ENCODE measurements at places on chromosomes 16 and 17. TPM values are rescaled to one million over a fixed set of nuclear protein-coding genes. Genes with fewer than 3 reads are reported as not detected.

DNA sequence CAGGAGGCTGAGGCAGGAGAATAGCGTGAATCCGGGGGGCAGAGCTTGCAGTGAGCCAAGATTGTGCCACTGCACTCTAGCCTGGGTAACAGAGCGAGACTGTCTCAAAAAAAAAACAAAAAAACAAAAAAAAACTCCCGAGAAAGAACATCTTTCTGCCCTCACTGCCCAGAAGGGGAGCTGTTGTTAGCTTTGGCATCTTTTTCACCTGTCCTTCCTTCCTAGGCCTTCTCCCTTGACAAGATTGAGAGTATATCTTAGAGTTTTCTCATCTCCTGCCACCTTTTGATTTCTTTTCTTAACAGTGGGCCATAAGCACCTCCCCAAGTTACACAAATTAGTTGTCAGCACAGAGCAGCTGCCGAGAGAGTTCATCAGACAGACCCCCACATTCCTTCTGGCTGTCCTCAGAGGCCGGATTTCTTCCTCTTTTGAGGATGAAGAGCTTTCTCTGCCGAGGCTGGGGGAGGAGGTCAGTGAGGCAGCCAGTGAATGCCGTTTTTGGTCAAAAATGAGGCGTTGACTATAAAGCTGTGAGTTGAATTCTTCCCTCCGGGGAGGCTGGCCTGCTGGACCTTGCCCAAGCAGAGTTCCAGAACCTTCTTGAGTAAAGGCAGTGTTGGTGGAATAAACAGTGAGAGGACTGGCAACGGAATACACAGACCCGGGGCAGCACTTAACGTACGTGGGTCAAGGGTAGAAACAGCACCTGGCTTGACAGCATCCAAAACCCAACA is 127.0 kb downstream of the ABCC6 start:
- H3K27ac ChIP-seq: no peak overlapping the region
- H3K36me3 ChIP-seq: peaks cover 41% of the 10 kb centered on the region
- no peaks in the 10 kb centered on the region for H3K27me3 ChIP-seq
- no peak for DNase-seq
- H3K4me3 ChIP-seq: no peak overlapping the region

DNA sequence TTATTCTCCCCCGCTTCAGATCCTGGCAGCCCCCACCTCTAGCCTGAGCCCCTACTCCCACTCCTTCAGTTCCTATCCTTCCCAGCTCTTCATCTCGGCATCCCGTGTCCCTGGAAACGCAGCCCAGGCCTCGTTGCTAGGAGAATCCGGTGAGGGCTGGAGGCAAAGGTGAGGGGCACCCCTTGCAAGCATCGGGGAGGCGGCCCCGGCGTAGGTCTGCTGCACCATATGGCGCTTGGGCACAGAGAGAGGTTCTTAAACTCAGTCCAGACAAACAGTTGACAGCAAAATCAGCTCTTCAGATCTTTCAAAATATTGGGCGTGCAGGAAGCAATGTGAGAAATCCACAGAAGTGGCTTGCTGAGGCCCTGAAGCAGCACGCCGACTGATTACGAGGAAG is 15.0 kb downstream of the SLC38A8 start:
- H3K4me3 ChIP-seq: no peak overlapping the region
- H3K36me3 ChIP-seq: no peaks in the 10 kb centered on the region
- H3K27me3 ChIP-seq: peaks cover 10% of the 10 kb centered on the region
- no peak for DNase-seq
- peaks cover 24% of the 10 kb centered on the region for H3K4me1 ChIP-seq

DNA sequence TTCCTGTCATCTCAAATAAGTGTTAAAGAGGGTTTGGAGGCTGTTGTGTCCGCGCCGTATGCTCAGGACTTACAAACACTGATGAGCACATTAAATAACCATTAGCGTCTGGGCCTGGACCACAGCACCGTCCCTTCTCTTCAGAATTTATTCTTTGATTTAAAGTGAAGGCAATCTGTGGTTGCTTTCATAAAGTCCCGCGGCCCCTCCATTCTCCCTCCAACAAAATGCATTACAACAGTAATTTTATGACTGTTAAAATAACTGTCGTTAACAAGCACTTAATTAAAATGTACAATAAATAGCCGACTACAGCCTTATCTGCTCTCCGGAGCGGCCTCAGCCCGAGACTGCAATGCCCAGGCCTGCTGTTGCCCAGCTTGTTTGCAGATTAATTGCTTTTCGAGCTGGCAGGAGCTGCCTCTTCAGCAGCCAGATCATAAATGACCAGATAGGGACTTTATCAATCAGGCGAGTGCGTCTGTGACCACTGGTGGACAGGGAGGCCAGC is 30.6 kb upstream of the IRX3 start:
- H3K36me3 ChIP-seq: no peaks in the 10 kb centered on the region
- H3K4me1 ChIP-seq: no peaks in the 10 kb centered on the region
- peaks cover 3% of the 10 kb centered on the region for H3K27me3 ChIP-seq
- no peak overlapping the region for H3K4me3 ChIP-seq

TBC1D3B gene
- total RNA-seq: 9.1 TPM

MMP25 gene
- total RNA-seq: 12.8 TPM

ZNF624 gene
- 2.8 TPM for total RNA-seq

USP6 gene
- 0.03 TPM for total RNA-seq

DNA sequence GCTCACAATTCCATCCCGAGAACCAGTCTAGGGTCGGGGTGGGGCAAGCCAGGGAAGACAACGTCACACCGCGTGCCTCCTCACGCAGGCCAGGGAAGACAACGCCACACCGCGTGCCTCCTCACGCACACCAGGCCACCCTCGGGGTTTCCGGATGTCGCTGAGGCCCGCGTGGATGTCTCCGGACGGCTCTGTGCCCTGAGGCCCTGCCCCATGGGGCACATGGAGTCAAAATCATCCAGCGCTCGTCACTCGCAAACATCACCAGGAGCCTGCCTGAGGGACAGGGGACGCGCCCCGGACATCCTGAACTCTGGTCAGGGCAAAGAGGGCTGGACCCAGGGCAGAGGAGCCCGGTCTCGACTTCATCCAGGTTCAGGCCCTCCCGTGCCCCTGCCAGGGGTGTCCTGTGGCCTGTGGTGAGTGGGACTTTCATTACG is 3.7 kb downstream of the TMEM204 start:
- peak overlapping the region; percentile 98 for H3K4me3 ChIP-seq
- H3K27ac ChIP-seq: peak overlapping the region; percentile 77
- no peak for DNase-seq

DNA sequence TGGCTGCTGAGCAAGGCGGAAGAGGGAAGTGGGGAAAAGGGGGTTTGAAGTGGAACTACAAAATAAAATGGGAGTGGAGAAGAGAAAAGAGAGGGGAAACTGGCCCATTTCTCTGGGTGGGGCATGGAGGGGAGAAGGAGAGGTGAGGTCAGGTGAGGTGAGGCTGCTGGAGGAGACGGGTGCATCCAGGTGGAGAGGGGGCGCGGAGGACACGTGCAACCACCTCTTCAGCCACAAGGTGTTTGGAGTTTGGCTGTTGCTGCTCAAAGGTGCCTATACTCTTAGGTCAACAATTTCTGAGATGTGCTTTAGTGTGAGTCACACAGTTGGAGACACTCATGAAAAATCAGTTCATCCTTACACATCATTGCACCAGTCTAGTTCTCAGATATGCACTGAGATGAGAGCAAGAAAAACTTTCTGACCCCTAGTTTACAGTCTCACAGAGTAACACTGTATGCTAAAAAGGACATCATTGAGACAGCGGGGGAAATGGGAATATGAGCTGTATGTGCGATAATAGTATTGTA is 4.8 kb downstream of the SLC6A4 start:
- H3K27me3 ChIP-seq: peaks cover 52% of the 10 kb centered on the region
- H3K36me3 ChIP-seq: no peaks in the 10 kb centered on the region
- no peak overlapping the region for H3K4me3 ChIP-seq
- no peak for DNase-seq
- peaks cover 7% of the 10 kb centered on the region for H3K4me1 ChIP-seq
- no peak overlapping the region for H3K27ac ChIP-seq

- H3K27me3 ChIP-seq: peaks cover 11% of the 10 kb centered on the region
- no peak for DNase-seq
- no peak overlapping the region for H3K27ac ChIP-seq
- no peaks in the 10 kb centered on the region for H3K36me3 ChIP-seq
- peaks cover 29% of the 10 kb centered on the region for H3K4me1 ChIP-seq
- no peak overlapping the region for H3K4me3 ChIP-seq
These were observed 82.1 kb downstream of the GAS7 start for GRCh38 chr17:10116267-10116666.

- peaks cover 19% of the 10 kb centered on the region for H3K4me1 ChIP-seq
- H3K36me3 ChIP-seq: peaks cover 2% of the 10 kb centered on the region
- no peak for DNase-seq
- no peak overlapping the region for H3K27ac ChIP-seq
- no peak overlapping the region for H3K4me3 ChIP-seq
These were observed 14.1 kb upstream of the HOXB9 start for GRCh38 chr17:48639982-48640857.

DNA sequence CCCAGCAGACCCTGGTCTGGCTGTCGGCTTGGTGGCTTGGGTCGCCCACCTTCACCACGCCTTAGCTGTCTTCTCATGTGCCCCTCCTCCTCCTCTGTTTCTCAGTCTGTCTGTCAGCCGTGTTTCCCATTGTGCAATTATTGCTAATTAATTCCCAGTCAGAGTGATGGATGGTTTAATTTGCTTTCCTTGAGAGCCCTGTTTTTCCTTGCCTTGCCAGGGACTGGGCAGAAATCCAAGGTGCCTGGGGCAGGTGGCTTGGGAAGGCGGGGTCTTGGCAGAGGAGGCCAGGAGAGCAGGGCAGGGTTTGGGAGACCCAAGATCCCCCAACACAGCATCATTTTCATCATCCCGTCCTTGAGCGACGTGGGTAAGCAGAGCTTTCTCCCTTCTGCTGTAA is 21.3 kb downstream of the NECAB2 start:
- no peak for DNase-seq
- H3K27ac ChIP-seq: no peak overlapping the region
- H3K4me3 ChIP-seq: no peak overlapping the region

DNA sequence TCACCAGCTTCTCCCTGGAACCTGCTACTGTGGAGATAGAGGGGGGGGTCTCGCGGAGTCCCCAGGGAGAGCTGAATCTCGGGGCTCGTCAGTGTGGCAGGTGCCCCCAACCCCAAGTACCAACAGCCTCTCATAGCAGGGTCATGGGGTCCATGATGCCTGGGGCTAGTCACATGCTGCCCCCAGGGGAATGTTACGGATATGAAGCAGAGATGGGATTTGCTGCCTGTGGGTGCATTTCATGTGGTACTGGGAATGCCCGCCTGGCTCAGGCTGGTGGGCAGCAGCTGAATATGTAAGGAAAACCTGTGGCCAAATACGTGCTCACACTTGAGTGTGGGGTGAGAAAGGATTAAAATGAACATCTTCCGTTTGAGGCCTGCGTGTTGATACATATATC is 49.4 kb downstream of the MEAK7 start:
- no peaks in the 10 kb centered on the region for H3K4me1 ChIP-seq
- no peak for DNase-seq
- peaks cover 7% of the 10 kb centered on the region for H3K36me3 ChIP-seq
- H3K27ac ChIP-seq: no peak overlapping the region
- H3K27me3 ChIP-seq: no peaks in the 10 kb centered on the region

TEX14 gene
- 0.13 TPM for total RNA-seq

- peak overlapping the region; percentile 71 for H3K27ac ChIP-seq
- H3K4me1 ChIP-seq: peaks cover 32% of the 10 kb centered on the region
- H3K4me3 ChIP-seq: peak overlapping the region; percentile 95
These were observed 1.6 kb downstream of the ACLY start for GRCh38 chr17:41917192-41917591.

EPX gene
- not detected for total RNA-seq

DNA sequence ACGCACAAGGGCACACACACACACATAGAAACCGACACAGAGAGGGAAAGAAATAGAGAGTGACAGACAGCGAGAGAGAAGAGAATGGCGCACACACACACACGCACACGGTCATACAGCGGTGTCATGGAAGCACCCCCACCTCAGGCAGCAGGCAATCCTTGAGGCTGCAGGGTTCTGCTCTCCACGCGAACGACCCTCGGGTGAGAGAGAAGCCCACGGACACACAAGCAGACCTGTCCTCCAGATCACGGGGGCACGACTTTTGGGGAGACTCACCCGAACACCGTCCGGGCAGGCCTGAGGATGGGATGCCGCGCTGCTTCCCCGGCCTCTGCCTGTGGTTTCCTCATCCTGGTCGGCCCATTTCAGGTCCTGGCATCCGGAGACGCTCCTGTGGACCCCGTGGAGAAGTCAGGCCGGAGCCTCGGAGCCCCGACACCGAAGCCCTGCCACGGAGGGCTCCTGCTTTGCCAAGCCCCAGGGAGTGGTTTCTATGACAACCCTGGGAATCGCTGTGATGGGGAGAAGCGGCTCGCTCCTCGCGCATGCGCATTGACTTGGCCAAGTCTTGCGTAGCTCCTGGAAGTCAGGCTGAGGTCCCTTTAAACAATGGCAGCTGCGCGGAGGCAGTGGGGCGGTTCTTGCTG is 118.2 kb upstream of the KCNJ18 start:
- no peak overlapping the region for H3K27ac ChIP-seq
- peak; percentile 14 for DNase-seq
- peak overlapping the region; percentile 54 for H3K4me3 ChIP-seq
- H3K4me1 ChIP-seq: no peaks in the 10 kb centered on the region

DNA sequence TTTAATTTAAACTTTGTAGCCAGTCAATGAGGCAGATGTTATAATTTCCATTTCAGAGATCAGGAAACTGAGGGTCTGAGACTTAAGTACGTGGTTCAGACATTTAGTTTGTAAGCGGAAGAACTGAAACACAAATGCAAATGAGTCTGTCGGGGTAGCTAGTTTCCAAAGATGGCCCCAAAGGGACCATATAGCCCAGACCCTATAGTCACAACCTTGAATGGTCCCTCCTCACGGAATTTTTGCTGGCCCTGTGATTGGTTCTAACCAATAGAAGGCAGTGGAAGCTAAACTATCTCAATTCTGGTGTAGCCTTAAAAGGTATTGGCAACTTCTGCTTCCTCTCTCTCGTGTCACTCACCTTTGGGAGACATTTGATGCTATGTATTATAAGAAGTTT is 7.5 kb upstream of the BCO1 start:
- H3K4me1 ChIP-seq: no peaks in the 10 kb centered on the region
- H3K27me3 ChIP-seq: peaks cover 9% of the 10 kb centered on the region
- no peaks in the 10 kb centered on the region for H3K36me3 ChIP-seq
- no peak overlapping the region for H3K4me3 ChIP-seq

DNA sequence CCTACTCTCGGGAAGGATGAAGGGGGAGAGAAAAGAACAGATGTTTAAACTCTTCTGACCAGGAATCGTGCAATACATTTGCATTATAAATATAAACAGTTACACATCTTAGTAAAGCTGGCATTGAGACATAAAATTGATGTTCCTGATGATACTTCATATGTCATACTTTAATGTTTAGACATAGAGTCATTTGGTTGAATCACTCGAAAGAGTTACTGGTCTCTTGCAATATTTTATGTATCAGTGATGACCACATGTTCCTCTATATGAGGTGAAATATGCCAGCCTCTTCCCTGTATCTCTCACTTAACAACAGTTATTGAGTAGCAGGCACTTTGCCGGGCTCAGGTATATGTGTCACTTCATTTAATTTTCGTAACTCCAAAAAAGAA is 49.7 kb upstream of the PMFBP1 start:
- H3K36me3 ChIP-seq: no peaks in the 10 kb centered on the region
- no peak for DNase-seq
- H3K27ac ChIP-seq: no peak overlapping the region
- H3K27me3 ChIP-seq: peaks cover 6% of the 10 kb centered on the region
- H3K4me1 ChIP-seq: no peaks in the 10 kb centered on the region

Data from activated T-helper 1 cell treated with anti-CD3 and anti-CD28 coated beads, Interleukin-12 subunit alpha, Interleukin-12 subunit beta, Interleukin-2, Interleukin-4 antibody, amounts not matched to agents 30 ng/mL and 10 ng/mL and 1 ng/mL, durations not matched to agents 14 hours and 24 hours and 36 hours (primary cell).